ENCODE measurements at places on chromosomes 5 and 9.
A peak's percentile ranks its signal among the peaks of the same experiment; 100 is the strongest.

DNA sequence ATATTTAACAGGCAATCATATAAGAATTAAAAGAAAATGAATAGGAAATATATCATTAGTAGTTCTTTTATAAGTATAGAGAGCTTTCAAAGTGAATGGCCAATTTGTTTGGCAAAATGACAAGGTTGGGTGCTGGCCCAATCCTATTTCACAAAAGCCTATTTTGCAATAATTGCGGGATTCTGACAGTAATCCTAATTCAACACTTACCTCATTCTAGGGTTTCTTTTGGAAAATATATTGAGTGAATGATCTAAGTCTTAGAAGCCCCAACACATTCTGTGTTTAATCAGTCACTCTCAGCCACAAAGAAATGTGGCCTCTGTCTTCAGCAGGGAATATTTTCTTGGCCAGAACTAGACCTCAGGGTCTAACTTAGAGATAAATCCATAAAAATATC, 835.9 kb upstream of the ZNF608 start:
- no peak for DNase-seq

DNA sequence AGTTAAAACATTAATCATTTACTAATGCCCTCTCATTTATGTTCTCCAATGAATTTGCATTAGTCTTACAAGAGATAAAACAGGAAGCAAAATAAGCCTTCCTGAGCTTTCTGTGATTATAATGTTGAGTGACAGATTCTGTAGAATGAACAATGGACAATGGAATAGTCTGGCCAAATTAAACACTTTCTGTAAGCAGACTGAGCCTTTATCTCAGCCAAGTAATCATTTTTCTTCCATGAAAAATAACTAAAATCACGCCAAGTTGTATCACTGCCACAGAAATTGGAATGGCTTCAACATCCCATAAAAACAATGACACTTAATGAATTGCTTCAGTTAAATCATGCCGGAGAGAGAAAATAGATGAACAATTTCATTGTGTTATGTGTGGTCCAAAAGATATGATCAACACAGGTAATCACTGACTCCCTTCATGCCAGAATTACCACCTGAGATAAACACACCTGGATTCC, 63.0 kb downstream of the TSSK1B start:
- DNase-seq = peak; percentile 47

DNA sequence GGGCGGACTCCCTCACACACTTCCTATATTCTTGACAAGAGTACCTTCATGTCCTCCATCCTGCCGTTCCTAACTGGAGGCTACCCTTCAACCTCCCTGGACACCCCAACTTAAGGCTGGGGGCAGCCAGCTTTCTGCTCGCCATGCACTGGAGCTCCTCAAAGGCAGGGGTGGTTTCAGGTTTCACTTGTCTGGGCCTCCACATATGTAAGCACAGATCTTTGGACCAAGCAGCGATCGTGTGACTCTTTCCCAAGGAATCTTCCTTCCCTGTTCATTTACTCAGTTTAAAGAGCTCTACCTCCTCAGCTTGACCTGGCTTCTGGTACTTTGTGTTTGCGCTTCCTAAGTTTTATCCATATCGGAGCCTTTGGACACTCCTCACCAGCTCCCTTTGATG, 34.2 kb upstream of the TRPC7 start:
- no peak for DNase-seq

GRCh38 chr5:58318468-58318867, 141.4 kb downstream of the PLK2 start:
- DNase-seq = no peak

GRCh38 chr5:87081511-87082372, 185.9 kb upstream of the RASA1 start:
- no peak for DNase-seq

- no peak for DNase-seq
Observed at GRCh38 chr5:123709422-123709821, 197.4 kb downstream of the CSNK1G3 start.
